ENCODE measurements at places on chromosomes 1 and 21. TPM values are rescaled to one million over a fixed set of nuclear protein-coding genes. Genes with fewer than 3 reads are reported as not detected.

Gene TMEM82
- total RNA-seq, result not detected

Gene NR0B2
- not detected for total RNA-seq

Gene PDZK1
- 0.31 TPM for total RNA-seq

Gene RORC
- not detected for total RNA-seq

Gene KPRP
- total RNA-seq, result not detected

Gene TMEM269
- total RNA-seq, result 0.67 TPM

Gene ERICH3
- total RNA-seq, result not detected

Gene NHLH2
- not detected for total RNA-seq

Gene SELL
- total RNA-seq, result not detected

DNA sequence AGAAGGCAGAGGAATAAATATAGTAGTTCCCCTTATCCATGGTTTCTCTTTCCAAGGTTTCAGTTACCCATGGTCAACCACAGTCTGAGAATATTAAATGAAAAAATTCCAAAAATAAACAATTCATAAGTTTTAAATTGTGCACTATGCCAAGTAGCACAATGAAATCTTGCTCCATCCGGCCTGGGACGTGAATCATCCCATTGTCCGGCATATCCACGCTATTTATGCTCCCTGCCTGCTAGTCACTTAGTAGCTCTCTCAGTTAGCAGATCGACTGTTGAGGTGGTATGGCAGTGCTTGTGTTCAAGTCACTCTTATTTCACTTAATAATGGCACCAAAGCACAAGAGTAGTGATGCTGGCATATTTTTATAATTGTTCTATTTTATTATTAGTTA lies 58.6 kb upstream of the ARHGAP29 start:
- H3K4me3 ChIP-seq, result no peak overlapping the region
- H3K36me3 ChIP-seq, result no peaks in the 10 kb centered on the region
- no peak for DNase-seq
- H3K27ac ChIP-seq, result no peak overlapping the region
- peaks cover 25% of the 10 kb centered on the region for H3K4me1 ChIP-seq
- H3K27me3 ChIP-seq, result no peaks in the 10 kb centered on the region

Data from osteocyte (in vitro differentiated cells).